Left renal pelvis (tissue), 4 donors: ENCODE measurements at places on chromosomes 4 and X. TPM values are rescaled to one million over a fixed set of nuclear protein-coding genes. Genes with fewer than 3 reads are reported as not detected.
A peak's percentile ranks its signal among the peaks of the same experiment; 100 is the strongest.

Gene RPL10
- 3,182 TPM for polyA plus RNA-seq

GRCh38 chr4:138935-139334 is 14.6 kb downstream of the ZNF718 start:
- no peak for DNase-seq

- no peak for DNase-seq
These were observed 116.6 kb upstream of the TENM3 start for GRCh38 chr4:182126603-182127002.

GRCh38 chrX:152074163-152074562 is 64.2 kb downstream of the MAGEA10 start:
- DNase-seq, result no peak

DNA sequence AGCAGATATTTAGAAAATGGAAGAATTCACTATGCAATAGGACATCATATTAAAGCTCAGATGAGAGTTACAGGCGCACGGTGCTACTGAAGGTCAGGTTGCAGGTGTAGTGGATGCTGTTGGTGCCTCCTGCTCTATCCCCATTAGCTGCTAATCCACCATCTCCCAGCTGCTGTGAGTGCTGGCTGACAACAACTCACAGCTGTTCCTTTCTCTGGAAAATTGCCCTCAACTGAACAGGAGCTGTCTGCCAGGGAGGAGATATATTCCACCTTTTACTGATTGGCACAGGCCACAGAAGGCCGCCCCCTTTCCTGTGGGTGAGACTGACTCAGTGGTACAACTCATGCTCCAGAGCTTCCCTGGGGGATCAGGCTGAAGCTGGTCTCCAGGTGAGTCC is 48.7 kb downstream of the UCHL1 start:
- no peak for DNase-seq

DNA sequence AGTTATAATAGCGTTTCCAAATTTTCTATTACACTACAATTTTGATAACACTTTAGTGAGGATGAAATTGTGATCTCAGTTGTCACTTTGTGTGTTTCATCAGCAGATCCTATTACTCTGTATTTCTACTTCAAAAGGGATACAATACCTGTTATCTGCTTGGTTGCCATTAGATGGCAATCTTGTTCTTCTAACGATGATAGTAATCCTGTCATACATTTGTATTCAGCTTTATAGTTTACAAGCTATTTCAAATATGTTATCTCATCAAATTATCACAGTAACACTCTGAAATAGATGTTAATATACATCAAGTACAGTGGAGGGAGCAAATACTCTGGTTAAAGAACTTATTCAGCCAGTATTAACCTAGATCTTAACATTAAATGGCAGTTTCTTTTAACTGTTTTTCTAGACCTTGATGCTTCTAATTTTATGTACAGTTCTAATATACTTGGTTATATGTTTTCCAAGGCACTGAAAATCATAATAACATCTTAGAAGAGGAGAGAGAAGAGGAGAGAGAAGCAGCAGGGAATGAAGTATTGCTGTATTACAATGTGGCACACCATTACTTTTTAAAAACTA is 292.0 kb downstream of the CCSER1 start:
- peak; percentile 33 for DNase-seq
